ENCODE measurements at places on chromosomes 7 and 10. TPM values are rescaled to one million over a fixed set of nuclear protein-coding genes. Genes with fewer than 3 reads are reported as not detected.

Gene MBL2
- total RNA-seq, result not detected

Gene CPN1
- not detected for total RNA-seq

Gene SFTPA1
- not detected for total RNA-seq

Gene FAM171A1
- total RNA-seq, result 11.4 TPM

Gene DKK1
- total RNA-seq, result 74.1 TPM

Gene VWDE
- 5.1 TPM for total RNA-seq

Gene CUZD1
- total RNA-seq, result 0.09 TPM

All from airway epithelial cell (primary cell).